Stimulated activated CD4-positive, alpha-beta T cell treated with anti-CD3 and anti-CD28 coated beads, Interleukin-4, amount 100 ng/mL, for 4 hours (primary cell): ENCODE measurements at places on chromosomes 6 and 20.

- DNase-seq = no peak
These were observed 632.0 kb downstream of the HTR1B start for GRCh38 chr6:76831299-76831698.

DNA sequence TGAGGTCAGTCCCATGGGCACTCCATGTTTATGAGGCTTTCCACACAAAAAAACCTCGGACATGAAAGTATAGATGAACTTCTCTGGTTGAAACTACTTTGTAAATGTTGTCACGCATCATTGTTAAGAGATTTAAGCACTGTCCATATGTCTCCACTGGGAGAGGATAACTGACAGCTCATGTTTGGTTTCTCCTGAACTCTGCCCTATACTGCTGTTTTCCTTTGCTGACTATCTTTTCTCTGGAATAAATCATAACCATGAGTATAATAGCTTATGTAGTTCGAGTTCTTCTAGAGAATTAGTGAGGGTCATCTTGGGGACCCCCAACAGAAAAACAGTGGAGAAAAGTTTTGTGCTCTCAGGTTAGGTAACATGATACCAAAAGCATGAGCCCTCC, 14.3 kb downstream of the THEMIS start:
- DNase-seq = no peak

DNA sequence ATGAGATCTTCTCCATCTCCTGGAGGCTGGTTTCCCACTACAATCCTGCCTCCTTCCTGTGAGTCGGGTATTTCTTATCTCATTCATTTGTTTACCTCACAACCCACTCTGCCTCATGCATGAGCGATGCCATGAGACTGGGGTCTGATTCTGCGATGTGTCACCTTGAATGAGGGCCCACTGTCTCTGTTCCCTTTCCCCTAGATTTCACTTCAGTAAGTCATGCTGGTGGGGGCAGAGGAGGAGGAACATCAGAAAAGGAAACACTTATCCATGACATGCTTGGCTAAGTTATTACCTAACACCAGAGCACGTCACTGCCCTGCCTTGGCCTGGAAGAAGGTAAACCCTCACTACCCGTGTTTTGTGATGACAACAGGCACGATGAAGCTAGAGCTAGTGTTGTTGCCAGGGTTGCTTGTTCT, 337.4 kb upstream of the PRDM1 start:
- no peak for DNase-seq

DNA sequence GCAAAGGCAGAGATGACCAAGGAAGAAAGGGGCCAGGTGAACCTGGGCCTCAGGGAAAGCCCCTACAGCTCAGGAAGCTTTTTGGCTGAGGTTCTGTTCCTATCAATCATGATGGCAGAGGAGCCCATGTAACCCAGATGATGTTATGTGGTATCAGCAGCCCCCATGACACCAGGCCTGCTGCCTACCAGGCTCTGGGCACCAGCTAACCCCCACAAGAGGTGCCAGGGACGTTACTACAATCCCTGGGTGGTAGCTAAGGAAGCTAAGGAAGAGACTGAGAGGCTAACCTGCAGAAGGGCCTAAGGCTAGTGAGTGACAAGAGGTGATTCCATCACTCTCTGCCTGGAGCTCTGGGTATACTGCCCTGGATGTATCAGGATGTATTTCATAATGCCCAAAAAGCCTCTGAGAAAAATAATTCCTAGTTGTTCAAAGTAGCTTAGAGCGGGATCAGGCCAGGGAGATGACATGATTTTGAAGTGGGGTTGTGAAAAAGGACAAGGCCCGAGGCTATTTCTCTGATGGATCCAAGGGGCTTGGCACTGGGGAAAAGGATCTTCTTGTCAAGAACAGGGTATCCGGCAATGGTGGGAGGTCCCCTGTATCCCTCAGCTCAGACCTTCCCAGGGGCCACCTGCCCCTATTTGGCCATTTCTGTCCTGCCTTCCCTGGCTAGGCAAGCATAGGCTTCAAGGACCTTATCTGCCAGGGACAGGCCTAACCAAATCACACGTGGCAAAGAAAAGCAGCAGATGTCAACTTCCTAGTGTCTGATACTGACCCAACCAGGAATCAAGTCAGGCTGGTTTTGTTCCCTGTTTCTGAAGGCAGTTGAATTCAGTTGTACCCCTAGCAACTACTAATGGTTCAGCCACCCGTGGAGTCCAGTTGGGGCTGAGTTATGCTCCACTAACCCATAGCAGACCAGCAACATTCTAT, 41.3 kb downstream of the PANK2 start:
- DNase-seq = no peak

DNA sequence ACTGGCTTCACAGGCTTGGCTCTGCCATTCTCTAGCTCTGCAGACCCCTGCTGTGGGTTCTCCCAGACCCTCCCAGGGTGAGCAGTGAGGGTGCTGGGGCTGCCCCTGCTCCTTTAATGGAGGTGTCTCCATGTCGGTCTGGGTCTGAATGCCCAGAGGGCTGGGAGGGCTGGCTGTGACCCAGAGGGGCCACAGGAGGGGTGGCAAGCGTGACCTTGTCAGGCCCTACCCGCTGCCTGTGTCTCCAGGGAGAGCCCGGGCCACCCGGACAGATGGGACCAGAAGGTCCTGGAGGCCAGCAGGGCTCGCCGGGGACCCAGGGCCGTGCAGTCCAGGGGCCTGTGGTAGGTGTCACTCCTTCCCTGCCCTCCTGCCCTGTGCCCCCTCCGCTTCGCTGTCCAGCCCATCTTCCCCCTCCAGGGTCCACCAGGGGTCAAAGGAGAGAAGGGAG, 32.1 kb downstream of the COL20A1 start:
- no peak for DNase-seq

DNA sequence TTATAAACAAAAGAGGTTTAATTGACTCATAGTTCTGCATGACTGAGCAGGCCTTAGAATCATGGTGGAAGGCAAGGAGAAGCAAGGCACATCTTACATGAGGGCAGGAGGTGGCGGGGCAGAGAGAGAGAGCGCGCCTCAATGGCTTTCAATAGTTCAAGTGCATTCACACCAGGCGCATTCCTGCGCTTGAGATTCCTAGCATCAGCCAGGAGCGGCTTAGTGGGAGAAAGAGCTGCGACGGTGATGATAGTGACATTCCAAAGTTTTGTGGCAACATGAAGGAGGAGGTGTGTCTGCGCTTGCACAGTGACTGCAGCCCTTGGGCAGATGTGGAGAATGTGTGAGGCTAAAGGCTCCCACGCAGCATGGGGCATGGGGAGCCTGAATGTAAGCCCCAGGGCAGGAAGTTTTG, 25.0 kb upstream of the EMILIN3 start:
- DNase-seq = no peak

DNA sequence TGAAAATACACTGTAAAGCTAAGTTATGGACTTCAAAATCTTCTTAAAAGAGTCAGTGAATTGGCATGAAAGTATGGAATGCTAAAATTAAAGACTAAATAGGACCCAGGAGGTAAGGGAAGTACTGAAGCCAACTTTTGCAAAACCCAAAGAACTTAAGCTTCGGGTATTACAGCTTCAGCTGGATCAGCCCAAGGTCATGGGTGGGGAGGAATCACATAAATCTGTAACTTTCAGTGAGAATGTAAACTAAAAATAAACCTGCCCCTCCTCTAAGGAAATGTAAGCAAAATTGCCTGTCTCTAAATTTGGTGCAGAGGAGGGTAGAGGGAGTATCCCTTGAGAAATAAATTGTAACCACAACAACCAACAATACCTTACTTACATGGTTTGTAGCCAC, 4.4 kb upstream of the MUC21 start:
- DNase-seq = no peak

GRCh38 chr20:19760371-19760721, 2.3 kb downstream of the RIN2 start:
- DNase-seq = no peak

GRCh38 chr6:33430991-33431879, 11.4 kb downstream of the SYNGAP1 start:
- peak; percentile 69 for DNase-seq

GRCh38 chr6:157117431-157118095, 205.8 kb downstream of the TMEM242 start:
- DNase-seq = no peak

- no peak for DNase-seq
These were observed 151.9 kb downstream of the SH3BGRL2 start for GRCh38 chr6:79782792-79783580.

- no peak for DNase-seq
These were observed 29.0 kb downstream of the CHMP4B start for GRCh38 chr20:33840160-33840559.
